Fibroblast of skin of left quadriceps (primary cell): ENCODE measurements at places on chromosomes 1 and 21.

GRCh38 chr1:239368436-239369109, 17.8 kb upstream of the CHRM3 start:
- no peak for DNase-seq

DNA sequence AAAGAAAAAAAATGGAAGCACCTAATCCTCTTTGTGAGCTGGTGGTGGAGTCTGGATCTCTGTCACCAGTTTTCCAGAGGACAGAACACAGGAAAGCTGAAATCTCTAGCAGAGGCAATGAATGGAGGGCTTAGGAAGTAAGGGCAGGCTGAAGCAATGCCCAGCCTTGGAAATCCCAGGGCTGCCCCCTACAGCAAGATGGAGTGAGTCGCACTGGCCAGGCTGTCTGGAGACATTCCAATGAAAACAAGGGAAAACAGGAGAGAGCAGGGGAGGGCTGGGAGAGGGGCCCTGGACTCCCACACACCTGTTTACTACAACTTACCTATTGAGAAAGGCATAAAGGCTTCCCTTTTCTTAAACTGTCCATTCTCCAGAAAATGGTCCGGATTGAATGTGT, 25.9 kb downstream of the CYP2J2 start:
- DNase-seq: no peak

DNA sequence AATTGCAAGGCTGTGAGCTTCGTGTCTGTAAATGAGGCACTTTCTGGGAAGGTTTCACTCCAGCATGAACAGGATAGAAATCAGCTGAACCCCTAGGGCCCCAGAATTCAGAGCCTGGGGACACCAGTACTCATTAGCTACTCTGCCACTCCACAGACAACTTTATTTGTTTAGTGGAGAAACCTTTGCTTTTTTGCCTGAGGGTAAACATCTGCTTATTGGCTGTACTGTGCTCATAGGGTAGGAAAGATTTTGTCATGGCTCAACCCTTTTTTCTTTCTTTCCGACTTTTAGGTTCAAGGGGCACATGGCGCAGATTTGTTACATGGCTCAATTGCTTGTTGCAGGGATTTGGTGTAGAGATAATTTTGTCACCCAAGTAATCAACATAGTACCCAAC, 138.4 kb upstream of the BACE2 start:
- DNase-seq: no peak

- no peak for DNase-seq
Measured at GRCh38 chr1:180720753-180721152, 88.9 kb downstream of the XPR1 start.

- no peak for DNase-seq
Measured at GRCh38 chr1:905811-906599, 17.7 kb upstream of the SAMD11 start.

GRCh38 chr1:231134624-231135023, 27.2 kb upstream of the TRIM67 start:
- DNase-seq: no peak

DNA sequence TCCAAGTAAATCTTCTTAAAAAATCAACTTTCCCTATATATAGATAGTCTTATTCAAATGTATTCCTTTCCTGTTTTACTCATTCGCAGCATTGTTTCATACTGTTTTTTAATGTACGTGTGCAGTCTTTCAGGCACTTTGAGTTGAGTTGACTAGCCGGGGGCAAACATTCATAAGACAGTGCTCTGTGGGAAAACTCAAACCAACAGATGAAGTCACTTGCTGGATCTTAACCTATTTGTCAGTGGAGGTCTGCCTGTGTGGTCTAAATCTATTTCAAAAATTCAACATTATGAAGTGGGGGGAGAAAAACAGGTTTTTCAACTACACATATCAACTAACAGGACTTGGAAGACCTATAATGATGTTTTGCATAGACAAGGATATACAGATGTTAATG, 6.2 kb downstream of the HSD11B1 start:
- DNase-seq: no peak

- DNase-seq: no peak
Measured at GRCh38 chr1:204376919-204377799, 17.4 kb upstream of the PLEKHA6 start.

DNA sequence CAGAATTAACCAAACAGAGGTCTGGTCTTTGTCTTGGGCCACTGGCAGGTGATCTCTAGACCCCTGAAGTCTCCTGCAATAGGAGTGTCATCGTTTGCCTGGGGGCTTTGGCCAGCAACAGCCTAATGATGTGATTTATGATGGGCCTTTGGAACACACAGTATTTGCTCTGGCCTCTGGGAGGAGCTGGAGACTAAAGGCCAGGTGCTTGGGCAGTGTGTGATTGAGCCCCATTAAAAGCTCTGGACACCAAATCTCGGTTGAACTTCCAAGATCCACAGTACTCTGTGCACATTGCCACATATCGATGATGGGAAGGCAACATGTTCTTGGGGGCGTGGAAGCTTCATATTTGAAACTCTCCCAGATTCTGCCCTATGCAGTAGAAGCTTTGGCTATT, 32.0 kb upstream of the TLR5 start:
- no peak for DNase-seq

DNA sequence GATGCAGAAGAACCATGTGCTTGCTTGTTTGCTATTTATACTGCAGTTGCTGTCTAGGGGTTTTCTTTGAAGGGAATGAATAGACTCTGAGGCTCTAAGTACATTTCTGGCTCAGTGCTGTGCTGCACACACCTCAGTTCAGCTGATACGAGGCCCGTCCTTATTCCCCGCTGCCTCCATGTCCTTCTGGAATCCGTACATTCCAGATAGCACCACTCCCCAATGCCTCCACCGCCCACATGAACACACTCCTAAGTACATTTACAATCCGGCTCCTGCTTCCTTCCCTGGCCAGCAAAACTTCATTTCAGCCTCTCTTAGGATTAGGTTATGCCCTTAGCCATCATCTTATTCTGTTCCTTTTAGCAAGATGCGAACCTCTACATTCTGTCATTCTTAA, 57.1 kb downstream of the KCNC4 start:
- DNase-seq: no peak

- DNase-seq: no peak
Measured at GRCh38 chr21:43195121-43196021, 26.6 kb downstream of the CRYAA start.

GRCh38 chr1:39500862-39501389, 9.5 kb downstream of the BMP8A start:
- no peak for DNase-seq

- no peak for DNase-seq
Measured at GRCh38 chr1:58786184-58786926, 2.5 kb upstream of the JUN start.

DNA sequence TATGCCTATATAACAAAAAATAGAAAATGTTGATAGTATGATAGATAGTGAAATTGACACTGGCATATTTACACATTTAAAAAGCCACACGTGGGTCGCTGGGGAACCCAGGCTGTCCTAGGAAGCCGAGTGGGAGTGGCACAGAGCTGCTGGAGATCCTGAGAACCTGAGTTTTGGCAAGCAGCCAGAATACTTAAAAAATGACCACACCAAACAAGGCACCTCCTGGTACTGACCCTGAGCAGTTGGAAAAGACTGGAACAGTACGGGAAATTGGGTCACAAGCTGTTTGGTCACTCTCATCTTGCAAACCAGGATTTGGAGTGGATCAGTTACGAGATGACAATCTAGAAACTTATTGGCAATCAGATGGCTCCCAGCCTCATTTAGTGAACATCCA, 111.5 kb downstream of the ZFYVE9 start:
- DNase-seq: no peak

GRCh38 chr1:146032631-146033219, 11.2 kb upstream of the HJV start:
- peak; percentile 39 for DNase-seq

- DNase-seq: no peak
Measured at GRCh38 chr1:180258935-180259334, 28.9 kb downstream of the LHX4 start.

- no peak for DNase-seq
Measured at GRCh38 chr1:41589395-41589794, 104.9 kb upstream of the EDN2 start.

DNA sequence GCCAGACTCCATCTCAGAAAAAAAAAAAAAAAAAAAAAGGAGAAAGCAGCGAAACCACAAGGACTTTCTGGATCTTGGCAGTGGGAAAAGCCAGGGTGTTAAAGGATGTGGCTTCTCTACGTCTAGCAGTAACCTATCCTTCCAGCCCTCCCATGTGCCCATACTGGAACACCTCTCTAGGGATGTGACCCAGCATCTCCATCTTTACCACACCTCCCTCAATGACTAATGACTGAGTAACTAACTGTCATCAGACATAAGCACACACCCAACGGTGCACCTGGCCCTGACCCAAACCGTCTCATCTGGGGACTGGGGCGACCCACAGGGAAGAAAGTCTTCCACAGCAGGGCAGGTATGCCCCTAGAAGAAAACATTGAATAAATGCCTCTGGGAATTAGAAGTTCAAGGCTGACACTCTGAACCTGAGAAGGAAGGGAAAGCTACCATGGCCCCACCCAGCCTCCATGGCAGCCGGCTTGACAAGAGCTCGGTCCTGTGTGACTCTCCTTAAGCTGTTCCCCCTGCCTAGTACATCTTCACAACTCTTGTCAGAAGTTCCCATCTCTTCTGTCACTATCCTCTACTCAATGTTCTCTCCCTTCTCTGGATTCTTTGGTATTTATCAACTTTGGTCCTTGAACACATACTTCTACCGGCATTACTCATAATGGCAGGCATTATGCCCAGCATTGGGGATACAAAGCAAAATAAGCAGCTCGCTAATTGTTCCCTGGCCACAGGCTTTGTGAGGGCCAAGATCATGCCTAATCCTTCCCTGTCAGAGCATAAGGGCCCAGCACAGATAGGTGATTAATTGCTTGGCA, 14.8 kb upstream of the PAQR6 start:
- peak; percentile 37 for DNase-seq

DNA sequence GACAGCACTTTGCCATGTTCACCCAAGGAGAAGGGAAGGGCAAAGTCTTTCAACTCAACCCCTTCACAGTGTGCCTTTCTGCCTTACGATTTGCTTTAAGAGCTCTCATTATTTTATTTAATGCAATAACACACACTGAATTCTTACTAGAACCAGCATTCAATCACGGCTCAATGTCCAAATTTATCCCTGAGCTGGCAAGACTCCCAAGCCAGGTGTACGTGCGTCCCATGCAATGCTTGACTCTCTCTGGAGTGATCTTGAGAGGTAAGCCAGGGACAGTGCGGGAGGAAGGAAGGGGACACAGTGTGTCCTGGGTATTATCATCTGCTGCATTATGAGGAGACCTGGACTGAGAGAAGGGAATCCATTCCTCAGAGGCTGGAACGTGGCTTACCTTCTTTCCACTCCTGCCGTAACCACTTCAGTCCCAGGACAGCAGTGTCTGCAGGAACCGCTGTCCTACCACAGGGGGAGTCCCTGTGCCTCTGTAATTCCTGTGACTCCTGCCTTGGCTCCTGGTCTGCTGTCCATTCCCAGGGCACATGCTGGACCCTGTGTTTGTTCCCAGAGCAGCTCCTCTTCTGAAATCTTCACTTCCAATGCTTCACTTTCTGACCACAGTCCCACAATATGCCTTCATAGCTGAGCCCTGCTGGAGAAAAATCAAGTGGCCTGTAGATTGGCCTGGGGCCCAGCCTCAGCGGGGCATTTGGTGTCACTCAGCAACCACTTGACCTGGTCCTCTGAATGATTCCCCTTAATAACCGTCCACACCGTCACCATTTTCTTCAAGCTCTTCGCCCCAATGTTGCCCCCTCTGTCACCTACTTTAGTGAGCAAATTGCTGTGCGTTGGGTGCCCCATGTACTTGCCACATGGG, 28.6 kb upstream of the STUM start:
- DNase-seq: no peak

- no peak for DNase-seq
Measured at GRCh38 chr1:40539338-40539737, 7.9 kb downstream of the ZNF684 start.

GRCh38 chr1:109632671-109633346, 13.2 kb downstream of the AMPD2 start:
- no peak for DNase-seq

DNA sequence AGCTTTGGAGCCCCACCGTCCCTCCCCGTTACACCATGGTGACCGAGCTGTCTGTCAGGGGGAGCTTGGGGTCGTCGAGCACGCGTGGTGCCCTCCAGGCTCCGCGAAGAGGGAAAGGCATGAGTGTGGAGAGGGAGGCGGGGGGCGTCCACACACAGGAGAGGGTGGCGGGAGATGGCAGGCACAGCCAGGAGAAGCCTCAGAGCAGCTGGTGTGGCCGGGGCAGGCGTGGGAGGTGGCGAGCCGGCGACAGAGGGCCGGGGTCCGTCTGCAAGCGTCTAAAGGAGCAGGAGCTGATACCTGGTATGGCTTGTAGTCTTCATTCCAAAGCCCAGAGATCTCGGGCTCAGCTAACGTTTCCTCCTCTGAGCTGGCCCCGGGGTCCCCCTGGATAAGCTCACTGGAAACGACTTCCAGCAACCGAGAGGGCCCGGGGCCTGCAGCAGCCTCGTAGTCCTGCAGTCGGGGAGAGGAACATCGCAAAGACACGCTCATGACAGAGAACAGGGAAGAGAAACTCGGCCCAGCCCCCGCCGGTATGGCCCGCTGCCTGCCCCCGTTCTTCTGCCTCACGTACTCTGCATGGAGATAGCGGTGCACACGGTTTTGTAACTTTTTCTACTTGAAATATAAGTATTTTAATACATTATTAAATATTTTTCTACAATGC, 37.4 kb downstream of the CFAP74 start:
- no peak for DNase-seq

GRCh38 chr1:222465211-222466041, 82.5 kb downstream of the HHIPL2 start:
- DNase-seq: peak; percentile 85

GRCh38 chr1:3494321-3495308, 40.1 kb downstream of the ARHGEF16 start:
- no peak for DNase-seq

- DNase-seq: no peak
Measured at GRCh38 chr1:147919896-147920295, 8.3 kb upstream of the GPR89B start.

- no peak for DNase-seq
Measured at GRCh38 chr1:66732407-66733166, 19.7 kb upstream of the DYNLT5 start.

- no peak for DNase-seq
Measured at GRCh38 chr1:89546082-89546889, 21.7 kb downstream of the LRRC8B start.

GRCh38 chr1:35443768-35444518, 113.3 kb downstream of the KIAA0319L start:
- DNase-seq: no peak

DNA sequence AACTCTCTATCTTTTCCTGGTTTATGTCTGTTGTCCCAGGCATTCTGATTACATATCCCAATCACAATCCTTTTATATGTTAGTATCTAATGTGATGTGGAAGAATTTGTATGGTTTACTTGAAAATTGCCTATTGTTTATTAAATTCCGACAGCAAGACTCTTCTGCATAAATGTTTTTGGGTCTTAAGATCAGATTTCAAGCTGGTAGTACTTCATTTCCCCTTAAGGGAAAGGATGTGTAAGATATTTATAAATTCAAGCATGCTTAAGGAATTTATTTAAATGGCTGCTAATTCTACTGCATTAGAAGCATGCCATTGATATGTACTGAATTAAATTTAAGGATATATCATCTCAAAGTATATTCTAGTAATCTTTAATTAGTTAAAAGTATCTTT, 20.4 kb upstream of the GPR88 start:
- DNase-seq: no peak
